NCI-H1930 (cell line): ENCODE measurements at places on chromosomes 5 and 9.

DNA sequence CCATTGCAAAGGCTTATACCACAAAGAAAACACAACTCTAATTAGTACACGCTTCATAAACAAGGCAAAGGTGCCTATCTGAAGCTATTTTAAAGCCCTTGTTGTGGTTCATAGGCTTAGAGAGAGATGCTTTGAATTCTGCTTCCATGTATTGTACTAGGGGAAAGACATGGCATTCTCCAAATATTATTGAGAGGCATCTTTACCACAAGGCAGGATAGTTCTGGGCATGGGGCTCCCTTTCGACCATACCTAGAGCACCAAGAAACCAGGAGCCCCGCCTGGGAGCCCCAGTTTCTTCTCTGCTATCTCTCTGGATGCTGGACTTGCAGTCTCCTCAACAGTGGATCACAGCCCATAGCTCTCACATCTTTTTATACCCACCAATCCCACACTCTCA is 93.7 kb downstream of the NFIB start:
- DNase-seq, result no peak

DNA sequence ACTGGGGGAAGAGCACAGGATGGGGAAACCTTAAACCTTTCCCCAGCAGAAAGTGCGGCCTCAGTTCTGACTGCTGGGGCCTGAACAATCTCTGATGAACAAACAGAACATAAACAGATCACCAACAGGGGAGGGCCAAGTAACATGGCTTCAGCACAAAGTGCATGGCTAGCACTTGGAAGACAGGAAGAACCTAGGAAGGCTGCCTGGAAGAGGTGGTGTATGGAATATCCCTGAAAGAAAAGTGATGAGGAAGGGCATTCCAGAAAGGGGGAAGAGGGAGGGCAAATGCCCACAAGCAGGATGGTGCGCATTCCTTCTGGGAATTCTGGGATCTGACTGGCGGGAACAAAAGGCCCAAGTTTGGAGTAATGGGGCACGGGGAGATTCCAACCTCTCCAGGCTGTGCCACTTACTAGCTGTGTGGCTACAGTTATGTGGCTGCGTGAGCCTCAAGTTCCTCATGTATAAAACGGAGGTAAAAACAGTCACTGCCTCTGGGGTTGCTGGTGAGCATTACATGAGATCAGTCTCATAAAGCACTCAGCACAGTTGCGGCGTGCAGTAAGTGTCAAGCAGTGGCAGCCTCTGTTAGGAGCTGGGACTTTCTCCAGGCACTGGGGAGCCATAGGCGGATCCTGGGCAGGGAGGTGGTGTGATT is 1.6 kb downstream of the PDGFRB start:
- no peak for DNase-seq

- no peak for DNase-seq
These were observed 95.8 kb downstream of the PLCXD3 start for GRCh38 chr5:41414598-41414997.

DNA sequence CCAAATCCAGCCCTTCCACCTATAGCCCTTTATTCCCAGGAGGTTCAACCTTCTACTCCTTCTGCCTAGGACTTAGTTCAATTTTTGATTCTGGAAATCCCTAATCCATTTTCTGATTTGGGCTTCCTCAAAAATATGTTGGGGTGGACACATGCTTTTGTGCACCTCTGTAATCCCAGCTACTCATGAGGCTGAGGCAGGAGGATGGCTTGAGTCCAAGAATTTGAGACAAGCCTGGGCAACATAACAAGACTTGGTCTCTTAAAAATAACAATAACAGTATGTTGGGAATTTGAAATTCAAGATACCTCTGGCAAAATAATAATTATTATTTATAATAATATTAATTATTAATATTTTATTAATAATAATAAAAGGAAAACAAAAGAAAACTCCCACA is 188.7 kb upstream of the TLE4 start:
- DNase-seq, result no peak

DNA sequence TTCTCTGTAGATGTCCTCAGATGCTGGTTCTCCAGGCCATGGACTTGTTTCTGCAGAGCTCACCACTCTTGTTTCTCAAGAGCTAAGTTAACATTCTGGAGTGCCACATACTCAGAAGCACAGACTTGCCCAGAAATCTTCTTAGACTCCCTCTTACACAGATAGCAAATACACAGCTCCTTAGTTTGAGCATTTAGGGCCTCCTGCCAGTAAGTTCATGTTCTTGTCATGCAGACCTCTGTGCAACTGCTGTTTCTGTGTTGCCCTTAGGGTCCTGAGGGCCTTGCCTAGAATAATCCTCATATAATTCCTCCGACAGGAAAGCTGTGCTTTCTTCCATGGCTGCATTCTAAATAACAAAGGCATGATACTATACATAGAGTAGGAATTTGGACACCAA is 1.3 kb upstream of the PTPDC1 start:
- DNase-seq, result no peak

DNA sequence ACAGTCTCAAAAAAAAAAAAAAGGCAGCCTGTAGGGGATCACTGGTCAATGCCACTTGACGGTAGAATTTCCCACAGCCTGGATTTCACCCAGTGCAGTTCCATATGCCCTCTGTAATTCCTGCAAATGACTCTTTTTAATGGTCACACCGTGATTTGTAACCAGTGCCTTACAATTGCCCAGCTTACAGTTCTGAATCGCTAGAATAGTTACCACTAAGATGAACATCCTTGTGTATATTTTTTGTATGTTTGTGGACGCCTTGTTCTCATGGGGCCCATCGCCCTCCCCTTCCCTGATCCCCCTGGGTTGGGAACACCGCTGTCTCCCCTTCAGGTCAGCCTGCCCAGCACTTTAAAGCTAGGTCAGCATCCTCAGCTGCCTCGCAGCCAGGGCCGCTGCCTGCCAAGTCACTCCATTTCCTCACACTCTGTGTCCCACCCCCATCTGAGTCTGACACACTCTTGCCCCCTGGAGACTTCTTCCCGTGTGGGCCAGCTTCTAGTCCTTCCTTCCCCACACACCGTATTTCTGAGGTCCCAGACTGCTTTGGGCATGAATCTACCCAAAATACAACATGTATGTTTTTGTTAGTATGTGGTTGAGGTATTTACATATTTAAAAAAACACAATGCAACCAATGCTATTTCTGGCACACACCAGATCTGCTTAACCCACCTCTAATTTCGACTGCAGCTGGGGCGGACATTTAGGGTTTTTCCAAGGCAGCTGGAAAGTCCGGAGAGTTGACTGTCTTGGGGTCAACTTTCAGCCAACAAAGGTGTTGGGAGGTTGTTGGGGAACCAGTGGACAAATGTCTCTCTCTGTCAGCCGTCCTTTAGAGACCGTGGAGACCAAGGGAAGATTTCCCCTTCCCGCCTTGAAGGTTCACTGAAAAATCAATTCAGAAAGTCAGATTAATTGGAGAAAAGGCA is 120.5 kb upstream of the NEK6 start:
- DNase-seq, result no peak

DNA sequence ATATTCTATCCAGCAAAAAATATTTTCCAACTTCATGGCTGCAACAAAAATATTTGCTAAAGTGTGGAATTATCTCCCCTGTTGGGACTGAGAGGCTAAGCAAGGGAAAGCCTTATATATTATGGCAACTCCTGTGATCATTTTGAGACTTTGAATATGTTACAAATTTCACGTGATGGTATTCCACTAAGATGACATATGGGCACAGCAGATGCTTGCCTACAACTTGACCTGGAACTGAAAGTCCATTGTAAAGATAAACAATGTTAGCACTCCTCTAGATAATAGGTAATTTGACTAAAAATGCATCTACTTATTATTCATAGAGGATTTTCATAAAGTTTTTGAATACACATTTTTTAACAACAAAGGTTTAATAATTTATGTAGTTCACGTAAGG is 1141.5 kb upstream of the CDH6 start:
- no peak for DNase-seq

DNA sequence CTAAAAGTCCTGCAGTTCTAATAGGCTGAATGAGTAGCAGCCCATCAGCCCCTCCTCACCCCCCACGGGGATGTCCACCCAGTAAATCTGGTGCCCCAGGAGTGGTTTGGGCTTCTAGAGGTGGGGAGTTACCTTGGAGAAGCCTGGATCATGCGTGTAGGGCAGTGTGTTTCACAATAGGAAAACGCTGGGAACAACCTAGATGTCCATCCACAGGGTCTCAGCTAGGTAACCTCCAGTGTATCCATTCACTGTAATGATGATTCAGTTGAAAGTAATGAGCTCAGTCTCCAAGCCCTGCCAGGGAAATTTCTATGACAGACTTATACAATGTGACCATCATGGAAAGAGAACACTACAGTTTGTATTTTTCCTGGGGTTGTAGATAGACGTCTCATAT is 51.8 kb downstream of the NDST1 start:
- no peak for DNase-seq

DNA sequence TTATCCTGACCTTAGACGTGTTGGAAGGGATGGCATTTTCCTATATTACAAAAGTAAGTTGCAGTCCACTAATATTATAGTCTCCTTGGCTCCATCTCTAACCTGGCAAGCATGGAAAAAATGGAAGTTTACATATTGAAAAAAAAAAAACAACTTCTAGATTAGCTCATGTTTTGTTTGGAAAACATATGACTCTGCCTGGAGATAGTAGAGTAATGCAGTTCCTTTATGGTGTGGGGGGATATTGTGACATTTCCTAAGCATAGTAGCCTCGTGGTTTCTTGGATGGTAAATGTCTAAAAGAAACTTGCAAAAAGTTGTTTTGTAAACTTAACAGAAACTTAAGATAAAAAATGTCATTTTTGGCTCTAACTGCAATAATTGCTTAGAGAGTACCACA is 244.4 kb upstream of the FBXL7 start:
- DNase-seq, result no peak

GRCh38 chr5:21823076-21823574 is 1030.0 kb downstream of the CDH12 start:
- DNase-seq, result no peak

- no peak for DNase-seq
These were observed 133.8 kb downstream of the PAX5 start for GRCh38 chr9:36900136-36900855.

GRCh38 chr9:95028853-95029219 is 288.7 kb downstream of the FANCC start:
- no peak for DNase-seq

GRCh38 chr5:17367256-17367840 is 130.7 kb upstream of the TAF11L2 start:
- no peak for DNase-seq

GRCh38 chr9:134634667-134635230 is 6.9 kb upstream of the COL5A1 start:
- DNase-seq, result no peak

GRCh38 chr9:134026981-134027380 is 1.7 kb downstream of the BRD3OS start:
- no peak for DNase-seq

DNA sequence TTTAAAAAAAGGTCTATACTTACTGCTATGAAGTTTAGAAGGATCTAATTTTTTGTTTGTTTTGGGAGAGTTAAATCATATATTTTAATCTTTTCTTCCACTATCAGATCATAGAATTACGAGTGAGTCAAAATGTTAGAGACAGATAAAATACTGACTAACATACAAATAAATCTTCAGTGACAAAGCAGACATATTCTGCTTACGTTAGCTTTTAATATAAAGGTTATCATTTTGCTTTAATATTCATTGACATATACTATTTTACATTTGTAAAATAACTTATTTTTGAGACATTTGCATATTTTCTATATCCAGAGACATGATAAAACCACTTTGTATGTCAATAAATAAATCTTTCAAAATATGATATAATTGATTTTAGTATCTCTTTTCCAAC is 64.6 kb upstream of the GABRA1 start:
- DNase-seq, result no peak

DNA sequence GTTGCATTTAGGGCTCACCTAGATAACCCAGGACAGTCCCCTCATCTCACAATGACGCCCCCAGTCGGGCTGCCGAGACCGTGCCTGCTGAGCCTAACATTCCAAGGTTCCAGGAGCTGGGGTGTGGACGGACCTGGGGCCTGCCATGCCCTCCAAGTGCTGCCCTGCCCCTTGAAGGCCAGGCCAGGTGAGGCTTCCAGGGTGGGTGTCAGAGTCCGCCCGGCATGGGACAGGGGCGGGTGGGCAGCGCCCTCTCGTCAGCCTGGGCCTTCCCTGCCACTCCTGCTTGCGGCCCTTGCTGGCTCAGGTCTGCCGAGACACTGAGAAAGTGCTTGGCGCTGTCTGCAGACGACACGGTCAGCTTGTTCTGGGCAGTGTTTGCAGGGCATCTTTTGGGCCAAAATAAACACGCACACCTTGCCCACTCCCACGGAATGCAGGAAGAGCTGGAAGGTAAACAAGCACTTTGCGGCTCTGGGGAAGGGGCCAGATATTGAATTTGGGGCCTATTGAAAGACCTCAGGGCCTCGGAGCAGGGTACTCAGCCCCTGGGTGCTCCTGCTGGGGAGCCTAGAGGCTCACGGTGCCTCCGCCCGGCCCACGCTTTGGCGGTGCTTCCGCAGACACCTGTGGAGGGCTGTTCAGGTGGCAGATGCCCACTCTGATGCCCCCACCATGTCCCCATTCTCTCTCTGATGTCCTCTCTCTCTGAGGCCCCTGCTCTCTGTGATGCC is 4.2 kb upstream of the SCGB3A1 start:
- no peak for DNase-seq

- peak; percentile 44 for DNase-seq
These were observed 69.2 kb downstream of the SYK start for GRCh38 chr9:90870621-90871326.

GRCh38 chr5:115274584-115274983 is 11.9 kb upstream of the PGGT1B start:
- DNase-seq, result no peak

GRCh38 chr9:36222449-36222848 is 31.7 kb downstream of the CLTA start:
- DNase-seq, result no peak

DNA sequence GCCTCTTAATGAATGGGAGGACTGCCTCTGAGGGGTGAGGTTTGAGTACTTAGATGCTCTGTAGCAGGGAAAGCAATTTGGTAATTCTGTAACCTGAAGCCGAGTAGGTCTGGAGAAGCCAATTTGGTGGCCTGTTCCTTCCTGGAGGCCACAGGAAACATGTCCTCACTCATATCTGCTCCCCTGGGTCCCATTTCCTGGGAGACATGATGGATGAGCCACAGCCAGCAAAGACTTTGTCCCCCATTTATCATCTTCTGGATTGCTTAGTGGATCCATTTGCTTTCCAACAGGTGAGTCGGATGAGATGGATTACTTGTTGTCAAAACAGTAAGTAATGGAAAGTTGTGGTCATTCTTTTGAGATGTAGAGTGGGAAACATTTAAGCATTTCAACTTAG is 99.8 kb upstream of the KLF9 start:
- no peak for DNase-seq
